ENCODE measurements at places on chromosomes 6 and 20. TPM values are rescaled to one million over a fixed set of nuclear protein-coding genes. Genes with fewer than 3 reads are reported as not detected.
A peak's percentile ranks its signal among the peaks of the same experiment; 100 is the strongest.

The HUS1B gene
- total RNA-seq = 2.3 TPM

GRCh38 chr6:56804996-56805395 lies 149.9 kb upstream of the BEND6 start:
- no peaks in the 10 kb centered on the region for H3K36me3 ChIP-seq
- H3K27ac ChIP-seq = no peak overlapping the region
- no peaks in the 10 kb centered on the region for H3K27me3 ChIP-seq
- no peak overlapping the region for H3K4me3 ChIP-seq
- H3K4me1 ChIP-seq = no peaks in the 10 kb centered on the region

- no peak overlapping the region for H3K27ac ChIP-seq
- H3K36me3 ChIP-seq = no peaks in the 10 kb centered on the region
- H3K4me3 ChIP-seq = no peak overlapping the region
- H3K27me3 ChIP-seq = no peaks in the 10 kb centered on the region
- no peak for DNase-seq
- no peaks in the 10 kb centered on the region for H3K4me1 ChIP-seq
Measured at GRCh38 chr20:40050596-40050995, 638.4 kb downstream of the MAFB start.

DNA sequence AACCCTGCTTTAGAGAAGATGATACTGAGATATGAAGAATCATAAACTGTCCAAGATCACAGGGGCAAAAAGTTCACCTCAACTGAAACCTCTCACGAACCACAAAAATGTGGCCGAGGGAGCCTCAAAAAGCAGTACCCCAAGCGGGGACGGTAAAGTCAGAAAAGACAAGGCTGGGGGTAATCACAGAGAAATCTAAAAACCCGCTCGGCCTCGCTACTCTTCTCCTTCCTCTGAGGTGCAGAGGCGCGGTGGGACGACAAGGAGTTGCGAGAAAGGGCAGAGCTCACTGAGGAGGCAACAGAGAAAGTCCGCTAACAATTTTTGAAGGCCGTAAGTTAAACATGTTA lies 356 bp upstream of the IRAK1BP1 start:
- H3K27me3 ChIP-seq = no peaks in the 10 kb centered on the region
- no peak for DNase-seq
- no peaks in the 10 kb centered on the region for H3K36me3 ChIP-seq
- H3K27ac ChIP-seq = peak overlapping the region; percentile 64
- H3K4me1 ChIP-seq = no peaks in the 10 kb centered on the region
- H3K4me3 ChIP-seq = peak overlapping the region; percentile 60

- H3K36me3 ChIP-seq = no peaks in the 10 kb centered on the region
- H3K4me3 ChIP-seq = no peak overlapping the region
- H3K27me3 ChIP-seq = no peaks in the 10 kb centered on the region
Measured at GRCh38 chr6:135274561-135275293, 93.6 kb downstream of the MYB start.

The SYTL3 gene
- 33.0 TPM for total RNA-seq

DNA sequence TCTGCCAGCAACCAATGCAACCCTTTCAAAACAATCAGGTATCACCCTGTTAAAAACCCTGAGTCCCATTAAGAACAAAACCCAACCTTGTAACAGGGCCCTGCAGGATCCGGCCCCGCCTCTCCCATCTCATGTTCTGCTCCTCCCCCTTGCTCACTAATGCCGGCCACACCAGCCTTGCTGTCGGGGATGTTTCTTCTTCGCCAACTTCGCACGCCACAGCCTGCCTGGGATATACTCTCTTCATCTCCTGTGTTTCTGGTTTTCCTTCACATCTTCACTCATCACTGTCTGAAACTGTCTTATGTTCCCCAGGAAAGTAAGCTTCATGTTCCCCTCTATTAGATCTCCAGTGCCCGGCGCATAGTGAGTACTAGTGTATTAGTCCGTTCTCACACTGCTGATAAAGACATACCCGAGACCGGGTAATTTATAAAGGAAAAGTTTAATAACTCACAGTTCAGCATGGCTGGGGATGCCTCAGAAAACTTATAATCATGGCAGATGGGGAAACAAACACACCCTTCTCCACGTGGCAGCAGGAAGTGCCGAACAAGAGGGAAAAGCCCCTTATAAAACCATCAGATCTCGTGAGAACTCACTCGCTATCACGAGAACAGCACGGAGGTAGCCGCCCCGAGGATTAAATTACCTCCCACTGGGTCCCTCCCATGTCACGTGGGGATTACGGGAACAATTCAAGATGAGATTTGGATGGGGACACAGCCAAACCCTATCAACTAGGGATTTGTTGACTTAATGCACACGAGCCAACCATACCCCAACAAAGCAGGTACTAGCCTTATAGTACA lies 5.1 kb downstream of the TP53RK start:
- H3K4me1 ChIP-seq = peaks cover 18% of the 10 kb centered on the region
- no peak overlapping the region for H3K27ac ChIP-seq
- peak overlapping the region; percentile 17 for H3K4me3 ChIP-seq
- H3K27me3 ChIP-seq = no peaks in the 10 kb centered on the region
- H3K36me3 ChIP-seq = no peaks in the 10 kb centered on the region

The GMPR gene
- 10.8 TPM for total RNA-seq

The C6orf141 gene
- 9.3 TPM for total RNA-seq

GRCh38 chr6:77468939-77469338 lies 5.6 kb upstream of the HTR1B start:
- no peak overlapping the region for H3K27ac ChIP-seq
- no peaks in the 10 kb centered on the region for H3K27me3 ChIP-seq
- peaks cover 5% of the 10 kb centered on the region for H3K4me1 ChIP-seq
- H3K4me3 ChIP-seq = no peak overlapping the region
- DNase-seq = no peak

DNA sequence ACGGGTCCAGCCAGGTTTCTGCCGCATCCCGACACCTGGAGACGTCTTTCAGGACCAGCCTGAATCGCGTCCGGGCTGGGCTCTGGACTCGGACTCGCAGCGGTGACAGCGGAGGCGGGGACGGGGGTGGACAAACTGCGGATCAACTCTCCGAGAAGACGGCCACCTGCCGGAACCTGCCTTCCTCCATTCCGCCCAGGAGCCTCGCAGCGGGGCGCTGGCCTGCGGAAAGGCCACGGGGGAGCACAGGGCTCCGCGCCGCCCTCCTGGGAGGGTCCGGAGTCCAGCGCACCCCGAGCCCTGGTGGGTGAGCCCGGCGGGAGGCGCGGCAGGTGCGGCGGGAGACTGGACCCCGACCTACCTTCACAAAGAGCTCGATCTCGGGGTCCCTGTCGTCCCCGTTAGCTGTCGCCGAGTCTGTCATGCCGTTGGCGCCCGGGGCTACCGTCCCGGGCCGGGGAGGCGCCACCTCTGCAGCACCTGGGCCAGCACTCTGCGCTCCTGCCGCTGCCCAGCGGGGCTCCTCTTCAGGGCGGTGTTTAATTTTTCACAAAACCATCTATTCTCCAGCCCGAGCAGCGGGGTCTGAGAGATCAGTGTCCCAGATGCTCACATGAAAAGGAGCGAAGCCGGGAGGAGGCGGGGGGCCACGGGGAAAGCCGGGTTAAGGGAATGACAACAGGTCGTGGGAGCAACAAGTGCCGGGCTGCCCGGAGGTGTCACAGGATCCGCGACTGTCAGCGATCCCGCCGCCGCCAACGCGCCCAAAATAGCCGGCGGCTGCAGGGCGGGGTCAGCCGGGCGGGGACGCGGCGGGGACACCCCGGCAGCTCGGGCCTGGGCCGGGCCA lies at the start of gene CLIC5:
TSS of gene CLIC5 (minus strand) at position 742 of the 850 bp plus-strand sequence. CDS start at position 424, 318 bp downstream.
- no peaks in the 10 kb centered on the region for H3K27me3 ChIP-seq
- no peaks in the 10 kb centered on the region for H3K36me3 ChIP-seq
- DNase-seq = peak; percentile 77
- peaks cover 8% of the 10 kb centered on the region for H3K4me1 ChIP-seq
- peak within 1 kb of the TSS; percentile 63 for H3K4me3 ChIP-seq

GRCh38 chr20:59451641-59452040 lies 151.2 kb downstream of the EDN3 start:
- H3K36me3 ChIP-seq = no peaks in the 10 kb centered on the region
- H3K4me1 ChIP-seq = peaks cover 5% of the 10 kb centered on the region
- no peak overlapping the region for H3K27ac ChIP-seq
- no peak overlapping the region for H3K4me3 ChIP-seq
- DNase-seq = no peak
- no peaks in the 10 kb centered on the region for H3K27me3 ChIP-seq

- H3K27me3 ChIP-seq = no peaks in the 10 kb centered on the region
- DNase-seq = no peak
- H3K4me3 ChIP-seq = no peak overlapping the region
- H3K4me1 ChIP-seq = no peaks in the 10 kb centered on the region
- no peaks in the 10 kb centered on the region for H3K36me3 ChIP-seq
Measured at GRCh38 chr6:74551896-74552295, 654.0 kb downstream of the COL12A1 start.

GRCh38 chr6:129134535-129134934 lies 251.6 kb downstream of the LAMA2 start:
- DNase-seq = no peak
- peaks cover 5% of the 10 kb centered on the region for H3K4me1 ChIP-seq
- peak overlapping the region; percentile 41 for H3K27ac ChIP-seq
- no peak overlapping the region for H3K4me3 ChIP-seq
- H3K27me3 ChIP-seq = no peaks in the 10 kb centered on the region

GRCh38 chr6:28673787-28674671 lies 148.3 kb downstream of the GPX5 start:
- peaks cover 7% of the 10 kb centered on the region for H3K4me1 ChIP-seq
- H3K27me3 ChIP-seq = peaks cover 4% of the 10 kb centered on the region
- H3K36me3 ChIP-seq = no peaks in the 10 kb centered on the region
- H3K4me3 ChIP-seq = no peak overlapping the region
- no peak overlapping the region for H3K27ac ChIP-seq

DNA sequence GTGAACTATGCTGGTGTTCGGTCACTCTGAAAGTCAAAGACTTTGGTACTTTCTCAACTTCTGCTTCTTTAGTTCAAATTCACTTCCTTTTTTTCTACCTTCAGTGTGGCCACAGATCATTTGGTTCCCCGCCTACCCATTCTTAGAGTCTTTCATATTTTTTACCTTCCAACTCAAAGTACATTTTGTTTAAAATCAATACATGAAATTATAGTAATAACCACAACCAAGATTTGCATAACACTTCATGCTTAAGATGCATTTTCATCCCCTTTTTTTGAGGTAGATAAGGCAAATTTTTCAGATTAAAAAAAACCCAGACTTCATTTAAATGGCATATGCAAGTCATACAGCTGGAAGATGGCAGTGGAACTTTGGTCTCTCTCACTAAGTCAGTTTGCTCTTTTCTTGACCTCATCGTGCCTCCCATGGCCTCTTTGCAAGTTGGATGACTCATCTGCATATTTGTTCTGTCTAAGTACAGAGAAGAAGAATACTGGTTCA lies 11.9 kb upstream of the CNR1 start:
- no peaks in the 10 kb centered on the region for H3K36me3 ChIP-seq
- no peak overlapping the region for H3K27ac ChIP-seq
- no peaks in the 10 kb centered on the region for H3K4me1 ChIP-seq
- H3K27me3 ChIP-seq = no peaks in the 10 kb centered on the region
- DNase-seq = no peak

- DNase-seq = no peak
- no peaks in the 10 kb centered on the region for H3K36me3 ChIP-seq
- H3K4me1 ChIP-seq = no peaks in the 10 kb centered on the region
Measured at GRCh38 chr20:43409577-43409913, 48.2 kb upstream of the SRSF6 start.

DNA sequence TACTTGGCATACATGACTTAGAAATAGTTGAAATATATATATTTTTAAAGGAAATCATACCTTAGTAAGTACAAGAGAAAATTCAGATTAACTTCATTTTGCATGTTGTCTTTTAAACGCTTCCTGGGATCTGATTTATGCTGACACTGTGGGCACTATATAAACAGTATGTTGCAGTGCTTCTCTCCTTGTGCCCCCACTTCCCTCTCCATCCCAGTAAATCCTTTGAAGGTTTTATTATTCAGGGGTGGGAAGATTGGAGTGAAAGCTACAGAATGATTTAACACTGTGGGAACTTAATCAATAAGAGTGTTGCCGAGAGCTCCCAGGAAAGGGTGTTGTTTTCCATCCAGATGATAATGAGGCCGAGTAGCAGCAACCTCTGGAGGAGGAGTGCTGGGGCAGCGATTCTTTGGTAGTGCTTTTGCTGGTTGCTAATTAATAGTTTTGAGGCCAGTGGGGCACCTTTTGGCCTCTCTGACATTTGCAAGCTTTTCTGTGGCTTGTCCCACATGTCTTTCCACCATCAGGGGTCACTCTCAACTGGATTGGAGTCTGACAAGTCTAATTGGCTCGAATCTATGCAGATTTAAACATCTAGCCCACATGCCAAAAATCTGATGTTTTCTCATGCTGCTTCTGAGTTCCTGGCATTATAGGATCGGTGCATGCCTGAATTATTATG lies 183.0 kb upstream of the MMS22L start:
- no peak overlapping the region for H3K27ac ChIP-seq
- H3K4me1 ChIP-seq = no peaks in the 10 kb centered on the region
- H3K27me3 ChIP-seq = no peaks in the 10 kb centered on the region

DNA sequence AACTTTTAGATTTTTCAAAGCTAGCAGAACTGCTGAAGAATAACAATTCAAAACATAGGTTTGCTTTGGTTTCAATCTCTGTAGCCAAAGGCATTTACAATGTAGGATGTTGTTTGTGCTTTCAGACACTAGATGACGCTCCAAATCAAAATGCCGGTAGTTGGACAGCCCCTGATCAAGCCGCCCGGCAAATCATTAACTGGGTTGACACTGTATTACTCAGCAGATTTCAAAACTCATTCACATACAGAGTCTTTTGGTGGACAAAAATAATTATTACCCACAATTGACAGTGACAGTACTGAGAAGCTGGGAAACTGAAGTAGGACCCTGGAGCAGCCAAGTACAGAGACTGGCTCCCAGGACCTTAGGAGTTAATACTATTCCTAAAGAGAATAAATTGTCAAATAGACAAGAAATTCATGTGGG lies 21.3 kb upstream of the HFE start:
- DNase-seq = peak; percentile 54
- no peaks in the 10 kb centered on the region for H3K27me3 ChIP-seq
- no peak overlapping the region for H3K27ac ChIP-seq
- H3K4me1 ChIP-seq = peaks cover 3% of the 10 kb centered on the region

The COL9A3 gene
- total RNA-seq = 31.7 TPM

The MUC21 gene
- total RNA-seq = not detected

- H3K27ac ChIP-seq = no peak overlapping the region
- DNase-seq = no peak
- no peaks in the 10 kb centered on the region for H3K27me3 ChIP-seq
- H3K4me3 ChIP-seq = no peak overlapping the region
- no peaks in the 10 kb centered on the region for H3K4me1 ChIP-seq
Measured at GRCh38 chr6:40411881-40412280, 175.3 kb downstream of the LRFN2 start.

The DEF6 gene
- total RNA-seq = 9.3 TPM

DNA sequence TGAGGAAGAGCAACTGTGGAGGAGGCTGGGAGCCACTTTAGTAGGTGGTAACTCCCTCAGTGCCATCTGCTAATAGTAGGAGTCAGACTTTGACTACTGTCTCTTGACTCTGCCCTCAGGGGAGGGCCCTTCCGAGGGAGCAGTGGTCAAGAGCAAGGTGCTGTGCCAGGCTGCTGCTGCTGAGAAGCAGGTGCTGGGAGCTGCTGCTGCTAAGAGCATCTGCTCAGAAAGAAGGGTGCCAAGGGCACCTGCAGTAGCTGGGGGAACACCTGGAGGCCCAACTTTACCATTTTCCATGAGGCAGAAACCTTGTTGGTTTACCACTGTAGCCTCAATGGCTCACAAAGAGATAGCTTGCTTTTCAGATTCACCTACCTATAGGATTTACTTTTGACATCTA lies 18.5 kb downstream of the GGTLC1 start:
- no peak overlapping the region for H3K27ac ChIP-seq
- H3K36me3 ChIP-seq = no peaks in the 10 kb centered on the region
- H3K27me3 ChIP-seq = no peaks in the 10 kb centered on the region
- DNase-seq = no peak

The PTK6 gene
- not detected for total RNA-seq

The HLA-C gene
- 170 TPM for total RNA-seq

The B4GALT5 gene
- total RNA-seq = 11.5 TPM
